ENCODE measurements at places on chromosomes 3 and 15.

DNA sequence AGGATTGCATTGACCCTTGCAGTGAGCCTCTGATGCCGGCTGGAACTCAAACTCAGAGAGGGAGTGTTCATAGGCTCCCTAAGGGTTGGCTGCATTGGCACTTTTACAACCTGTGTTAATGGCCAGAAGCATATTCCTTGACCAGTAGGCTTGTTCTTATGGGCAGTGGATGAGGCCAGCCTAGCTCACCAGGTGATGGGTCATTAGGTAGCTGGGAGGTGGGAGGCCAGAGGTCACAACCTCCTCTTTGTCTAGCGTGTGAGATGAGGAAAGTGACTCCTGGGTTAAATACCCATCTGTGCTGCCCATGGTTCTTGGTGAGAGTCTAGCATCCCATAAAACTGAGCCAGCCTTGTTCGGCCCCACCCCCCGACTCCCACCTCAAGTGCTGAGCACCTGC lies 275.7 kb upstream of the CTNNB1 start:
- no peak for DNase-seq

DNA sequence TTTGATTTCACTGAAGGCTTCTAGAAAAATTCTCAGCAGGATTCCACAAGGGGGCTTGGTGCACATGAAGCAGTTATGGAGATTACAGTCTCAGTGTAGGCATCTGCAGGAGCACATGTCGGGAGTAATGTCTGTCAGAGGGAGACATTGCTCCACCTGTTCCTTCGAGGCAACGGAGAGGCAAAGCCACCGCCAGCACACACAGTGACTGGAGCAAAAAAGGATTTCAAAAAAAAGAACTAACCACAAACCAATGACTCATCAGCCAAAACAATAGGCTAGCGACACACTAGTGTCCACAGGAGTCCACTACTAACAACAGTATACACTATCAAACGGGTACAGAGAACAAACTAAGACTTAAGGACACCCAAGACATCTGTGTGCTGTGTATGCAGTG lies 68.9 kb downstream of the NPTN start:
- DNase-seq: no peak

GRCh38 chr3:173009410-173009809 lies 131.6 kb downstream of the SPATA16 start:
- no peak for DNase-seq

GRCh38 chr15:66703540-66703941 lies 1.5 kb downstream of the SMAD6 start:
- no peak for DNase-seq

All from activated naive CD4-positive, alpha-beta T cell treated with anti-CD3 and anti-CD28 coated beads, Interleukin-2, amount 50 U/mL, for 72 hours (primary cell).